Neuronal stem cell (in vitro differentiated cells): ENCODE measurements at places on chromosomes 3 and 15.

- no peak for DNase-seq
Observed at GRCh38 chr15:31151301-31152233, 50.0 kb upstream of the TRPM1 start.

DNA sequence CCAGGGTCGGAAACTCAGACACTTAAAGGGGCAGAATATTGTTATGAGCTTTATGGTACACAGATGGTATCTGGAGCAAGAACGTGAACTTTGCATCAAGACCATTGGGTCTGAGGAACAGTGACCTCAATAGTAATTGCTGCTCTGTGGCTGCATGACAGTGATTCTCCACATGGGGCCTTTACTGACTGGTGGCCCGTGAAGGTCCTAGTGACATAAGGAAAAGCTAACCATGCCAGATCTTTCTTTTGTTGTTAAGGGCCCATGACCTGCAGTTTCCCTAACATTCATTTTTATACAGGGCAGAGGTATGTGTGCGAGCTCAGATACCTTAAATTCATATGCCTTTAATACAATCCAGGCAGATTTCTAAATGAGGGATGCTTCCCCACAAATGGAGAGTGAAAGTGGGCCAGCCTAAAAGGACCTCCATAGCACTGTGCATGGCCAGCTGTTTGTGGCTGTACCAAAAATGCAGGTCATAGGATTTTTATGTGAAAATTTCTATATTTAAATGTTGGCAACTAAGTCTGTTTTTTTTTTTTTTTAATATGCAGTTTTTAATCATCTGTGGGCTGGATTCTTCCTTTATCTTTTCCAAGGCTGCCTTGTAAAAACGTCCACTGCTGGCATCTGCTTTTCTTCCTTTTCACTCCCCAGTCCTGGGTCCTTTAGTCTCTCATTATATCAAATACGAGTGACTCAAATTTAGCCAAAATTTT is 188.0 kb upstream of the IL12A start:
- no peak for DNase-seq

- DNase-seq: no peak
Observed at GRCh38 chr3:52185311-52185710, 12.6 kb upstream of the ALAS1 start.

- DNase-seq: no peak
Observed at GRCh38 chr15:43550527-43551363, 33.3 kb downstream of the MAP1A start.

GRCh38 chr3:111952866-111953450 is 25.9 kb upstream of the ABHD10 start:
- no peak for DNase-seq

GRCh38 chr3:111721747-111722146 is 126.6 kb upstream of the ZBED2 start:
- no peak for DNase-seq

DNA sequence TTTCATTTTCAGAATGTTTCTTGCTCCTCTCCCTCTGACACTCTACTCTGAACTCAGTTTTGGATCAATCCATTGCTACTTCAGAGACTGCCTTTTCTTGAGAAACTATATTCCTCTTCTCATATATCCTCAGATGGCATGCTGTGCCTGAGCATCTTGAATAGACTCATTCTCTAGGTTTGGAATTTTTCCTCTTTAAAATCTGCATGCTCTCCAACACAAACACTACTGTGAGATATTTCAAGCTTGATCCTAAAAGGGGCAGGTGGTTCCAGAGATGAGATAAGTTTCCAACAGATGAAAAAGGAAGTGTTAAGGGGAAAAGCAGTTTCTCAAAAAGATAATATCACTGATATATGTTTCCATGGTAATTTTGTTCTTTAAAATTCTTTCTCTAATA is 742.2 kb upstream of the EPHA6 start:
- no peak for DNase-seq

DNA sequence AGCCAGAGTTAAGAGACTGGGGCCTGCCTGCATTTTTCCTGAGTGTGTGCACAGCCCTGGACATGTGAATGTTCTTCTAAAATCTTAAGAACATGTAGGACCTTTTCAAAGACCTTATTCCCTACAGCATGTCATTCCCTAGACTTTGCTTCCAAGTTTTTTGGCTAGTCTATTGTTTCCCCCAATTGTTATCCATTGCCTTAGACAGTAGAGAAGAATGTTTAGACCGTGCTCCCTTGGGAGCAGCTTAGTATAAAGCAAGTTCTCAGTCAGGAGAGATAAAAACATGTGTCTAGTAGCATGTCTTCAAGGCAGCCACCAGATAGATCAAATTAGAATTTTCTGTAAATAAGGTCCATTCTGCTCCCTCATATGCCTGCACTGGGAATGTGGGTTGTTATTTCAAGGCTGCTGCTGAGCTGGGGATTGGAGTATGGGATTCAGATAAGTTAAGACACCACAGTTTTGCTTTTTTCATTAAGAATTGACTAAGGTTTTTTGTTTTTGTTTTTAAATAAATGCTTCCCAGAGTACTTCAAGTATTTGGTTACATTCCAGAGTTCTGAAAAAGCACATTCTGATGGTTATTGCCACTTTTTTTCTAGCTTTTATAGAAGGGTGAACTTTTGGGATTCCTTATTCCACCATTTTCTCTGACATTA is 246.7 kb downstream of the RORA start:
- no peak for DNase-seq

GRCh38 chr3:157436583-157437291 is at the start of gene PTX3:
Gene PTX3 (plus strand): TSS chr3:157436850. CDS start chr3:157436934, 84 bp downstream.
- peak; percentile 33 for DNase-seq

GRCh38 chr15:40338041-40338657 is 2.6 kb downstream of the CCDC9B start:
- DNase-seq: peak; percentile 62
